Activated T-helper 1 cell treated with anti-CD3 and anti-CD28 coated beads, Interleukin-2, amount 50 U/mL, for 16 hours (primary cell): ENCODE measurements at places on chromosomes 4 and X.

DNA sequence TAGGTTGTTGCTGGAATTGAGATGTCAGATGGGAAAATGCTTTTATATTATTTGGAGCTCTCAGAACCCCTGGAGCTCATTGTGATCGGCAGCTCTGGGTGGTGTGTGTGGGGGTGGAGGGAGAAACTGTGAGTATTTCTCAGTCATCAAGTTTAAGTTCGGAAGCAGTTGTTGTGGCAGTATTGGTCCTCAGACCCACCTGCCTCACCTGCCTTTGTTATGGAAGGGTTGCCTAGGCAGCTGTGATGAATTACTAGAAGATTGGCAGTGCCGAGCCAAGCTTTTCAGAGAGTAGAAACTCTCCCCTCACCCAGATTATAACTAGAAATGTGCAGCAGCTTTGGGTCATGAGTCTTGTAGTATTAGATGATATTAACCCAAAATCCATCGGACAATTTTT is 9.5 kb downstream of the IGSF1 start:
- no peak for DNase-seq

- no peak for DNase-seq
Observed at GRCh38 chr4:134747108-134747805, 545.7 kb upstream of the PABPC4L start.

DNA sequence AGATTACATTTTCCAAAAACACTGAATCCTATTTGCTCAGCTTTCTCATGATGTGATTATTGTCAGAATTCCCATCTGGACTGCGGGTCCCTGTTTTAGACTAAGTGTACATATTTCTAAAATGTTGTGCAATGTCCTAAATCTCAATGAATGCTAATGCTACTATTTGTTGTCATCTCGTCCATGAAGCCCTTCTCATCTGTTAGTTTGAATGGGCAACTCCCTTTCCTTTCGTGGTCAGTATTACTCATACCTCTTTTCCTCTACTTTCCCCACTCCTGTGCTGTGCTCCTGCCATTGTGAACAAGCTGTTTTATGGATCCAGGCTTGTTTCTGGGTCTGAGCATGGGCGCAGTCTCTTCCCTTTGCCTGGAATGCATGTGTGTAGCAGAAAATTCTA is 91.0 kb downstream of the MID1 start:
- no peak for DNase-seq

GRCh38 chr4:81454948-81455347 is 16.8 kb downstream of the RASGEF1B start:
- no peak for DNase-seq

- DNase-seq = no peak
Observed at GRCh38 chr4:52197306-52197705, 146.2 kb downstream of the SPATA18 start.

DNA sequence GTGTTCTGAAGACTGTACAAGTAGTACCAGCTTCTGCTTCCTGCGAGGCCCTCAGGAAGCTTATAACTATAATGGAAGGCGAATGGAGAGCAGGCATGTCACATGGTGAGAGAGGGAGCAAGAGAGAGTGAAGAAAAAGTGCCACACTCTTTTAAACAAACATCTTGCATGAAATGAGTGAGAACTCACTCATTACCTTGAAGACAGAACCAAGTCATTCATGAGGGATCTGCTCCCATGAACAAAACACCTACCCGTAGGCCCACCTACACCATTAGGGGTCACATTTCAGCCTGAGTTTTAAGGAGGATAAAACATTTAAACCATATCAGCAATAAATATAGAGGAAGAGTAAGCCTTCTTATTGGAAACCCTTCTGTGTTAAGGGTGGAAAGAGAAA is 19.4 kb downstream of the P2RY10 start:
- no peak for DNase-seq

- DNase-seq = no peak
Observed at GRCh38 chr4:107719207-107719921, 670 bp downstream of the PAPSS1 start.

DNA sequence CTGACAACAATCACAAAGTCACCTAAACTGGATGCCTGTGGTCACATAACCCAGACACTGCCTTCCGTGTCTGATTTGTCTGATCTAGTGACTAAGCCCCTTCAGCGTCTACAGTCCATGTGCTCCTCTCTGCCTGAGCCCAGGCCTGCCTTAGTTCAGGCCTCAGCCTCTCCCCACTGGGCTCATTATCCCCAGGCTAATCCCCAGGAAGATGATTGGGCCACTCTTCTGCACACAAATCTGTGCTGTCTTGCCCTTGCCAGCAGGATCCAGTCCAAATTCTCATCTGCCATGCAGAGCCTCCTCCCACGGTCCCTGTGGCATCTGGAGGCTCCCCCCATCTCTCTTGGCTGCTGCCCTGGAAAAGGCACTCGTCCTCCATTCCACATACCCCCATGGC is 96.5 kb downstream of the SLC2A9 start:
- no peak for DNase-seq

GRCh38 chr4:157763490-157763889 is 409.3 kb downstream of the GASK1B start:
- no peak for DNase-seq

GRCh38 chrX:15976396-15976795 is 121.8 kb upstream of the AP1S2 start:
- DNase-seq = no peak

DNA sequence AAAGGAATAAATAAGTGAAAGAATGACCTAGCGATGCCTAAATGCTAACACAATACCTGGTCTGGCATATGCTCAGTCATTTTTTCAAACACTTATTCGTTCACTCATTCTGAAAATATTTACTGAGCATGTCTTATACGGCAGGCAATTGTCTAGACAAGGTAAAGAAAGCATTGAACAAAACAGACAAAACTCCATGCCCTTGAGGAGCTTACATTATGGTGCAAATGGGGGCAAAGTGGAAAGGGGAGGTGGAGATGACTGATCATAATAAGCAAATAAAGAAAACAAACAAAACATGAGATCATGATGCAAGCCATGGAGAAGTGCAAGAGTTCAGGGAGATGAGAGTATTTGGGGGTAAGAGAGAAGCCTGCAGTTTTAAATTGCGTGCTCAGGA is 334.6 kb upstream of the PPARGC1A start:
- DNase-seq = no peak

- no peak for DNase-seq
Observed at GRCh38 chrX:80879143-80879542, 69.5 kb upstream of the BRWD3 start.

DNA sequence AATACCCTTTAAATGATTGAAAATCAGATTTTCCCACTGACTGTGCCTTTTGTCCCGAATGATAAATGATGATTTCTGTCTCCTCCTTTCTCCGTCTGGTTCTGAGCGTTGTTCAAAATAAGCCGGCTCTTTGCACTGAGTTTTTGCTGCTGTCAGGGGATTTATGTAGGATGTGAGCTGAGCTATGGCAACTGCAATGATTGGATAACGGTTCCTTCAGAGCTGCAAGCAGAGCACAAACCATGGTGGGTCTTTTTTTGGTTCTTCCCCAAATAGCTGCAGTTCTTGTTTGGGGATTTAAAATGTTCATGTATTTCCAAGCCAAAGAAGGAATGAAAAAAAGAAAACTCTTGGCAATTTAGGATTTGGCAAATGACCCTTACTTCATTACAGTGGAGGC is 124.5 kb upstream of the CASK start:
- DNase-seq = no peak

DNA sequence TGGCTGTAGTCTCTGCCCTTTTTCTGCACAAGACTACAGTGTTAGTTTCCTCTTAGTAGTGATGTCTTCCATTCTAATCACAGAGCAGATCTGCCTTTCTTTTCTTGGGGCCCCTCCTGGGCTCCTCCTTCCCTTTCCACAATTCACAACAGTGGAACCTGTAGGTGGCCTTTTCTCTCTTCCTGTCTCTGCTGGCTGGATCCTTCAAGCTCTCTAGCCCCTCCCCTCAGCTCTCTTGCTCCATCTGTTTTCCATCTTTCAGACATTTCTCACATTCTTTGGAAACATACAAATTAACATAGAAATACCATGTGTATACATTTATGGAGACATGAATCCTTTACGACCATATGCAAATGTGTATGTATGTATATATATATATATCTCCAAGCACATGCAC is 304 bp upstream of the SPIN2A start:
- no peak for DNase-seq

- no peak for DNase-seq
Observed at GRCh38 chr4:85994576-85994975, 365.3 kb downstream of the MAPK10 start.

DNA sequence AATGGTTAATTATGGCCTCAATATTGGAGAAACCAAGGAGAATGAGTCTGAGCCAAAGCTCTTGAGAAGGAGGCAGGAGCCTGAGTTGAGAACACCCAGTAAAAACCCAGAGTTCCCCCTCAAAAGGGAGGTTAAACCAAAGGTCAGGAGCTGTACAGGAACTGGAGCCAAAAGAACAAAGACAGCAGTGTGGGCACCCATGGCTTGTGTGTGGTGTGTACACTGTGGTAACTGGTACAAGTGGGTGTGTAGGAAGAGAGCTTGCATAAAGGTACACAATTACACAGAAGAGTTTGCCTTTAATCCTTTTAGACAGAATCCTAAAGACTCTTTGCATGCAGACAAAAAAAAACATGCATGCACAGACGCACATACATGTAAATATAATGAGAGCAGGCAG is 87.1 kb downstream of the IGSF1 start:
- DNase-seq = no peak

GRCh38 chr4:20565075-20565721 is 135.1 kb upstream of the PACRGL start:
- no peak for DNase-seq

DNA sequence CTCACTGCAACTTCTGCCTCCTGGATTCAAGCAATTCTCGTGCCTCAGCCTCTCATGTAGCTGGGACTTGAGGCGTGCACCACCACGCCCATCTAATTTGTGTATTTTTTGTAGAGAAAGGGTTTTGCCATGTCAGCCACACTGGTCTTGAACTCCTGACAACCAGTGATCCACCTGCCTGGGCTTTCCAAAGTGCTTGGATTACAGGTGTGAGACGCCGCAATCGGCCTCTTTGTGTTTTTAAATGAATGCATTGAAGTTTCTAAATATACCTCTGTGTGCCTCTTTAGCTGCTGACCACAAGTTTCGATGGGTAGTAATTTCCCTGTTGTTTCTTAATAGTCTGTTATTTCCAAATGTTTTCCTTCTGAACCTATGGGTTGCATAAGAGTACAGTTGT is 765.3 kb upstream of the GRIA3 start:
- no peak for DNase-seq

GRCh38 chr4:72911316-72911715 is 158.2 kb downstream of the COX18 start:
- DNase-seq = no peak

DNA sequence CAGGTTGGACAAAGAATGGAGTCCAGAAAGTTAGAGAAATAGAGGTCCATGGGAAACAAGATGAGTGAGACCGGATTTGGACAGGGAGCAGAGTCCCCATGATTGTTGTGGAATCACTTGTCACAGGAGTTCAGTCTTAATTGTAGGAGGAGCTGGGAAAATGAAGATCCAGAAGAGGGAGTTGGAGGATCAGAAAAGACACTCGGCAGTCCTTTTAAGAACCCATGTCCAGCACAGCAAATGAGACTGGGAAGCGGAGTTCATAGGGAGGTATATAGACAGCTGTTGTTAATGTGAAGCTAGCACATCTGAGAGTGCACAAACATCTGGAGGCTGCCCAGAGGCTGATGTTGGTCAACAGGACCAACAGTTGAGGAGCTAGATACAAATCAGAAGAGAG is 111.4 kb upstream of the RXFP1 start:
- DNase-seq = no peak

DNA sequence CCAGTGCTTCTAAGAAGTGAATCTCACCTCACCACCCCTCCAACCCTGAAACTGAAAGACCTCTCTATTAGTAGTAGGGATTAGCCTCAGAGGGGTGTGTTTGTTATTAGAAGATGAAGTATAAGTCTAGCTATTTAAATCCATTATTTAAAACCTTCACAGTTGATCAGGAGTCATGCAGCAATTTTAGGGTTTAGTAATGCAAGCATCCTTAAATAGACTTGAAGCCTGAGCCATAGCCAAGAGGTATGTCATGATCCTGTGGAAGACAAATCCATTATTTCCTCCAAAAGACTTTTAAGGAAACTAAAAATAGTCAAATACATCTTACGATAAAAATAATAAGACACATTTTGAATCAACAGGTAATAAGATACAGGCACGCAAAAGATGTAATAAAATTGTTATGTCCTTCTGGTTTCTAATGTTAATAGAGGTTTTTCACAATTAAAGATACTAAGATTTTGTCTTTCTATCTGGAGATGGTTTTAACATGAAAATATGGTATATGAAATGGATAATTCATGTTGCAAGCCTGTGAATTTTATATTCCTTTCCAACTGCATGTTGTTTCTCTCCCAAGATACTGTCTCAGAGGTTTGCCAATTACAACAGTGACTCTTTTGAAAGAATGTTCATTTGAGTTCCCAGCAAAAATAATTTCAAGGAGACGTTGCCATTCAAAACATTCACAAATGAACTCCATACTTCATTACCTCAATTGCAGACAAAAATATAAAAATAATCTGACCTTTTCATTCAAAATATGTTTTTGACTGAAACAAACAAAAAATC is 68.0 kb downstream of the LUZP4 start:
- no peak for DNase-seq

DNA sequence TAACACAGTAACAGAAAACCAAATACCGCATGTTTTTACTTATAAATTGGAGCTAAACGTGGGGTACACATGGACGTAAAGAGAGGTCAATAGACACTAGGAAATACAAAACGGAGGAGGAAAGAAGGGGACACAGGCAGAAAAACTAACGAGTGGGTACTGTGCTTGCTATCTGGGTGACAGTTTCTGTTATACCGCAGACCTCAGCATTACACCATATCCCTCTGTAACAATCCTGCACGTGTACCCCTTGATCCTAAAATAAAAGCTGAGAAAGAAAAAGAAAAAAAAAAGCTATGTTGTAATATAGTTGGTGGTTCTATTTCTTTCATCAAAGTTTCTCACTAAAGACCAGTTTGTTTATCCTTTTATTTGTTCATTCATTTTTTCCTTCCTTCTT is 47.9 kb upstream of the UNC5C start:
- DNase-seq = no peak

GRCh38 chrX:135086197-135086854 is 34.0 kb downstream of the ETDB start:
- peak; percentile 25 for DNase-seq

DNA sequence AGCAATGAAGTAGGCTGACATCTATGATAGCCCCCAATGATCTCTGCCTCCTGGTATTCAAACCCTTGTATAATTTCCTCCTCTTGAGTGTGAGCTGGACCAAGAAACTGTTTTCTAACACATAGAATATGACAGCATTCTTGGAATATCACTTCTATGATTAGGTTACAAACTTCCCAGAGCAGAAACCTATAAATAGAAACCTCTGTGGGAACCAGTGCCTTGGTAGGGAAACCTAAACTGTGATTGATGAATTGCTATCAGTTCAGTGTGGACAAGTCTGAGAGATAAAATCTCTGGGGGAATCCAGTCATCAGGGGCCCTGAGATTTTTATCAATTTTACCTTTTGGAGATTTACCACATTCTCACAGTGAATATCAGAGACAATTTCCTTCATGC is 756.5 kb upstream of the AGA start:
- no peak for DNase-seq
